ENCODE measurements at places on chromosomes 1 and 21.

- DNase-seq = peak; percentile 57
Measured at GRCh38 chr1:150152772-150153456, 3.2 kb downstream of the PLEKHO1 start.

- DNase-seq = no peak
Measured at GRCh38 chr1:226629210-226629895, 80.8 kb downstream of the STUM start.

DNA sequence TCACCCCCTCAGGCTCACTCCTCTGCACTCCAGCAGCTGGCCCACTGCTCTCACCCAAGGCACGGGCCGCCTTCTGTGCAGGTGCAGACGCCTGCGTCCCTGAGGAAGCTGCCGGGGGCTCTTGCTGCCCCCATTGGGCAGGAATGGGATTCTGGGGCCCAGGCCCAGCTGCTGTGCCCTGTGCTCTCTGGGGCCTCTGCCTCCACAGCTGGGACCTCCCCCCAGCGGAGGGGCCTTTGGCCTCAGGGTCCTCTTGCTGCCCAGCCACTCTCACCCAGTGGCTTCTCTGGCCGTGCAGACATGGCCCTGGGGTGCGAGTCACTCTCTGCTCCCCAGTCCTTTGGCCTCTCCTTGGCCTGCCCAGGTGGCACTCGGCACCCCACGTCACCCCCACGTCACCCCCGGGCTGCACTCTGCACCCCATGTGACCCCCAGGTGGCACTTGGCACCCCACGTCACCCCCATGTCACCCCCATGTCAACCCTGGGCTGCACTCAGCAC is 19.1 kb upstream of the LRRC3 start:
- DNase-seq = no peak

DNA sequence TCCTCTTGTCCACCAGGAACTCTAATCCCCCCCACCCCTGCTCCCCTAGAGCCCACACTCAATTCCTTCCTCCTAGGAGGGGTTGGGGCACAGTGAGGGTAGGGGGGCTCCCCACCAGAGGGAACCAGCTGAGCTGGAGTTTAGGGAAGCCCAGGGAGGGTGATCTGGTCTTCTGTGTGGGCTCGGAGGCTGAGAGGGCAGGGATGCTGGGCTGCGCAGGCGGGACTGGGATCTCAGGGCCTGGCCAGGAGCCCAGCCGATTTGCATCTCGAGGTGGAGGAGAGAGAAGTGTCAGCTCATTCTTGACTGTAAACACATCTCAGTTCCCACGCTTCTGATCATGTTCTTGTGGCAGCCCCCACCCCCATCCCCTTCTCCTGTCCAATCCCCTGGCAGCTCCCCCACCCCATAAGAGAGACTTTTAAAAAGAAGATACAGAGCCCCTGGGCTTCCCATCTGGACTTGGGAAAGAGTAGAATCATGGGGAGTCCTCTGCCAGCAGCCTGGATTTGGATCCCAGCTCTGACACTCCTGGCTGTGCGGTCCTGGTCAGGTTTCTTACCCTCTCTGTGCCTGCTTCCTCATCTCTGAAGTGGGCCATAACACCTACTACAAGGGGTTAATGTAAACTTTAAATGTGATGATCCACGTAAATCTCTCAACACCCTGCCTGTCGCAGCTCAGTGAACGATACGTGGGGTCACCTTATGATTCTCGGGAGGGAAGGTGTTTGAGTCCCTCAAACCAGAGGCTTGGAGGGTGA is 6.6 kb downstream of the PEAR1 start:
- DNase-seq = peak; percentile 94
